ENCODE measurements at places on chromosomes 3 and 15.

GRCh38 chr3:13767896-13768295 lies 112.0 kb downstream of the WNT7A start:
- no peak for DNase-seq

DNA sequence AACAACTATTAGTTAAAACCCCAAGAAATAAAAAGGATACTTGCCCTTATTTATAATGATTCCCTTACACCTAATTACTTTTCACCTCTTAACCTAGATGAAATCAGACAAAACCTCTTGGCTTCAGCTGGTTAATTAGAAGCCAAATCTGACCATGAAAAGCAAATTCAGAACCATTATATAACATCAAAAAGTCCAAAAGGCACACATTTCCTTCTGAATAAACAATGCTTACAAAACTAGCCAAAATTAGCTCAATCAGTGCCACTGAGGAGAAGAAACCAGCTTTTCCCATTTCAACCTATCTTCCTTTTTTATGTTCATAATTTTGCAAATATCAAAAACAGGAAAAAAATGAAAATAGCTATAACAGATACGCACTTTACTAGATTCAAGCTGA lies 3.2 kb downstream of the EHHADH start:
- no peak for DNase-seq

GRCh38 chr3:135878501-135878900 lies 87.0 kb upstream of the PPP2R3A start:
- no peak for DNase-seq

- no peak for DNase-seq
These were observed 60.1 kb upstream of the PCSK6 start for GRCh38 chr15:101549647-101550046.

DNA sequence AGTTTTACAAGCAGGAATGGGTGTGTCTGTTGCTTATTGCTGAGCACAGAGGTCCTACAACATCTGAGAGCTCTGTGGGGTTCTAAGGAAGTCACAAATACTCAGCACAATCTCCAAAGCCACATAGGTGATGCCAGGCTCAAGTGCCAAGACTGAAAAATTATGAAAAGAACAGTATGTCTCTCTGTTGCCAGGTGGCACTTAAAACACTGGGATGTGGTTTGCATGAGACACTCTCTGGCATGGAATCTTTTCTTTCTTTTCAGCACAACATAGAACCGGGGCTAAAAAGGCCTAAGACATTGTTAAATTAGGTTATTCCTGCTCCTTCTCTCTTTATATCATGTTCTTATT lies 127.3 kb upstream of the PRICKLE2 start:
- peak; percentile 40 for DNase-seq

DNA sequence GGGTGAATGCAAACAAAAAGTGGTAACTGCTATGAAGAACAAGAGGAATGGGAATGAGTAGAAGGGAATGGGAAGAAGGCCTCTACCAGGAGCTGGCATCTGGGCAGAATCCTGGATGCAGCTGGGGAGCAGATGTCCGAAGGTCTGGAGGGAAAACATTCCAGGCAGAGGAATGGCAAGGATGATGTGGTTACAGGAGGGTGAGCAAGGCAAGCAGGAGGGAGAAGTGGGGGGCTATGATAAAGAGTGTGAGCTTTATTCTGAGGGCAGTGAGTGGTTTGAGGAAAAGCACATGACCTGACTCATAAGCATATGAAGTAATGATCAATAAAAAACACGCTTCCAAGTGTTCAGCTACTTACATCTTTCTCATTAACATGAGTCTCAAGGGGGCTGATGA lies 17.1 kb downstream of the SKIC8 start:
- no peak for DNase-seq

- DNase-seq: no peak
These were observed 1.5 kb upstream of the U2SURP start for GRCh38 chr3:142999881-143000280.

DNA sequence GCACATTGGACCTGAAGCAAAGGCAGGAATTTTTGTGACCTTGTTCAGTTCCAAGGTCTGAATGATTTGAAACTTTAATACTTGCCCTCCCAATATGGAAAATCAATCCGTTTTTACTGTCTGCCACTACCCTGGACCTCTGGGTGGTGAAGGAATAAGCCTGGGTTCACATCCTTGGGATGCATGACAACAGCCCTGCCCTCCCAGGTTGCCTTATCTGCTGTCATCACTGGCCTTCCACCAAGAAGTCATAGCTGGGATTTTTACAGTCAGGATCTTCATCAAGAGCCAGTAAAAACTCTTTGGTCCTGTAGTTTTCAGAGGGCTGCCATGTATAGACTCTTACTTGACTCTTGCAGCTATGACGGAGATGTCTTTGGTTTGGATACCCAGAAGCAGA lies 128.6 kb downstream of the MYLK start:
- no peak for DNase-seq

GRCh38 chr15:27086805-27087204 lies 115.8 kb downstream of the GABRG3 start:
- DNase-seq: no peak

DNA sequence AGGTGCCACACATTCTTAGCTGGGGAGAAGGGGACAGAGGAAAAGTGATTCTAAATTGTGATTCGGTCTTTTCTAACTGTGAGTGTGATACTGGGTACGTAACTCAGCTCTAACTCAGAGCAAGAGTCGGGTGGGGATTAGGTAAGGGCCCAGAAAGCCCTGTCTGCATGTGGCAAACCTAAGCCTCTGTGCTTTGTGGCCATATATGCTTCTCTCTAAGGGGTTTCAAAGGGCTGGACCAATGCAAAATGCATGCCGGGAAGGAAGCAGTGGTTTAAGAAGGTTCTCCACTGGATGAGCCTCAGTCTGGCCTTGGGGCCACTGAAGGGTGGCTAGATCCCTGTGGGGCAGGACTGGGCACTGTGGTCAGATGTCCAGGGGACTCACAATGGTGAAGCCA lies 275.8 kb downstream of the PLCL2 start:
- DNase-seq: no peak

- peak; percentile 30 for DNase-seq
These were observed 119.5 kb upstream of the MLF1 start for GRCh38 chr3:158451405-158452055.

DNA sequence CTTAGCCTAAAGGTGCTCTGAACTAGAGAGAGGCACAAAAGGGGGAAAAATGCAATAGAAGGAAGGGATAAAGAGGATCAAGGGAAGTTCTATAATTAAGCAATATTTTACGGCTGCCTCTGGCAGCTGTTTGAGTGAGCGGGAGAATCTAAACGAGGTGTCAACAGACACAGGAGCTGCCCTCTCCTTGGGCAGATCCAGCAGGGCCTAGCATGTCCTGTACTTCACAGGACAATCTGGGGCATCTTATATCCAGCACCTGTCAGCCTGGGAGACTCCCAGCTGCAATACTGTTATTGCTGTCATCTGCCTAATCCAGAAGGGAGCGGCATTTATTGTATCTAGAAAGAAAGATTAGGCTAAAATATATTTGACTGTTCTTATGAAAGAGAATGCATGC lies 68.9 kb downstream of the WWTR1 start:
- DNase-seq: no peak

GRCh38 chr3:114615523-114616085 lies 321.8 kb downstream of the TIGIT start:
- no peak for DNase-seq

- no peak for DNase-seq
These were observed 277 bp downstream of the FMN1 start for GRCh38 chr15:33194237-33194636.

DNA sequence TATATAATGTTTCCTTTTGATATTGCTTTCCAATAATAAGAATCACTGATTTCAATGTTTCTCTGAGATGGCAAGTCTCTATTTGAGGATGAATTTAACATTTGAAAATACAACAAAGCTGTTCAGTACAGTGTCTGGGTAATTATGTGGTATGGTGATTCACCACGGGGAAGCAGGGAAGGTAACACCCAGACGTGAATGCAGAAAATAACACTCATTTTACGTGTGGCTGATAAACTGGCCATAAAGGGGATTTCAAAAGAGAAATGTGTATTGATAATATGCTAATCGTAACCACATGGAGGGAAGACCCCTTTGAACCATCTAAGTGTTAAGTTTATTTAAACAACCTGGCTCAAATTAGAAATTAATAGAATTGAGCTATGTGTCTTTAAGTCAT lies 344.6 kb downstream of the GRM7 start:
- DNase-seq: no peak

DNA sequence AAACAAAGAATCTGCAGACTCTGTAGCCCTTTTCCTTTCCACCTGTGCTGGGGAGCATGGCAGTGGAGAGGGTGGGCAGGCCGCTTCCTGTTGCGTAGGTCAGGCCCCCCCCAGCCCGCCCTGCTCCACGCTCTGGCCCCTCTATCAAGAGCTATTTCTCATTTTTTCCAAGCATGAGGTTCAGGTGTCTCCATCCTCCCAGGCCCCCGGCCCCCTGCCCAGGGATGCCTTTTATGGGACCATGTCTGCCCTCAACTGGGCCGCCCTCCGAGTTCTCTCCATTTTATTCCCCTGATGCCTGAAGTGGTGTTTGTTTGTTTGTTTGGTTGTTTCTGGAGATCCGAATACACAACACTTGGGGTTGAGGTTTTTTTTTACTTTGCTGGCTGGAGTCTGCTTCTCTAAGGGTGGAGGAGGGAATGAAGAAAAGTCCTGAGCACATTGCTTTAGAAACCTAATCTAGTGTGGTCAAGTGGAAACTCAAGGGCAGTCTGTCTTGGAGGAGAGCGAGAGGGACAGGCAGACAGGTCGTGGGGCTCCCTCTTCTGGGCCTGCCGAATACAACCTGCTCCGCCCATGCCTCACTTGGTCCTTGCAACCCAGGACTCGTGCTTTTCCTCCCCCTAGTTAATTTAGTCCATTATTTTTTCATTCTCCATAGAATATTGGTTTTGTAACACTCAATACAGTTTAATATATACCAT lies 176.5 kb upstream of the LYSMD4 start:
- DNase-seq: no peak
